Fibroblast of skin of right biceps (primary cell): ENCODE measurements at places on chromosomes 3 and 15.

- DNase-seq: peak; percentile 60
Measured at GRCh38 chr15:48866141-48866563, 11.8 kb upstream of the EID1 start.

DNA sequence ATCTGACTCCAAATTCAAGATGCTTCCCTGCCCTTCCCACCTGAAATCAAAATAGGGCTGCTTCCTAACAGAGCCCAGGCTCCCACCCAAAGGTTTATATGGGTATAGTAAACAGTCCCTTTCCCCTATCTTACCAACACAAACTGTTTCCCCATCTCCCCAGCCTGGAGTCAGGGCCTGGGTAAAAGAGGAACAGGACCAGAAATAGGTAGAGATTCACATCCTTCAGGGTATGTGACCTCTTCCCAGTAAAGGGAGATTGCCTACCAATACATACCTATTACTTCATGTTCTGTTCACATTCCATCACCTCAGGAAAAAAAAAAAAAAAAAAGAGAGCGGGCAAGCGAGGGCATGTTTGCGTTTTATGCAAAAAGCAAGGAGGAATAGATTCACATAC is 9.7 kb upstream of the SHF start:
- DNase-seq: no peak

GRCh38 chr3:132342183-132342582 is 25.0 kb downstream of the ACP3 start:
- DNase-seq: no peak

- peak; percentile 10 for DNase-seq
Measured at GRCh38 chr3:117016378-117016777, 306.8 kb downstream of the TUSC7 start.

DNA sequence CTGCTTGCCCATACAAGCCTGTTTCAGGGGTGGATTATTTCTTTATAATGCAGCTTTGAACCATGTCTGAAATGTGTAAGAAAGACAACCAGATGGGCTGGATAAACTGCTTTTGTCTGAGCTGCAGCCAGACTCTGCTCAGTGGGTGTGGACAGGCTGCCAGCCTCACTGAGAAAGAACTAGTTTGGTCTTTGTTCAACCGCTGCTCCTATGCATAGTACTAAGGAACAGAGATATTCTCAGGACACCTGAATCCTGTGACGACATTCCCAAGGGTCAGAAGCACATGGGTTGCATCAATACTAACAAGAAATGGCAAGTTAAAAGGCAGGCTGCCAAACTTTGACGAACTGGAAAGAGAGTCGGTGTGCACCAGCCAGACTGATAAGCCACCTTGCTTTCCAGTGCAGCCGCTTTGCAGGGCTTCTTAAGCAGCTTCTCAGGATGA is 57.2 kb downstream of the PLD1 start:
- peak; percentile 15 for DNase-seq

GRCh38 chr3:4735243-4735642 is 242.1 kb downstream of the ITPR1 start:
- no peak for DNase-seq
